ENCODE measurements at places on chromosomes 16 and 17.

DNA sequence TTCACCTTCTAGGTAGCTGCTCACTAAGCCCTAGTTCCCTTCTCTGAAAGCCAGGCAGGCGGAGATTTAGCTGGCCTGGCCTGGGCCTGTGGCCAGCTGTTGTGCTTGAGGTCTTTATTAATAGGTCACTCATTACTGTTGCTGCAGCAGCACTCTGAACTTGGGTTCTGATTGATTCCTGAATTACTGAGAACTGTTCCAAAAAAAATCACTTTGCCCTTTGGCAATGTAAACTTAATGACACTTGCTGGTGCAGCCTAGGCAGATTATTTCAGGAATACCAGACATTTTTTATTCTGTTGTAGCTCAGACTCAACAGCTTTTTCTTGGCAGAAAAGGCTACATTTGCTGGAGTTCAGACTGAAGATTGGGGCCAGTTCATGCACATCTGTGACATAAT is 2.7 kb downstream of the TOM1L1 start:
- DNase-seq = no peak

GRCh38 chr17:7606280-7606679 is 8.4 kb downstream of the FXR2 start:
- DNase-seq = no peak

DNA sequence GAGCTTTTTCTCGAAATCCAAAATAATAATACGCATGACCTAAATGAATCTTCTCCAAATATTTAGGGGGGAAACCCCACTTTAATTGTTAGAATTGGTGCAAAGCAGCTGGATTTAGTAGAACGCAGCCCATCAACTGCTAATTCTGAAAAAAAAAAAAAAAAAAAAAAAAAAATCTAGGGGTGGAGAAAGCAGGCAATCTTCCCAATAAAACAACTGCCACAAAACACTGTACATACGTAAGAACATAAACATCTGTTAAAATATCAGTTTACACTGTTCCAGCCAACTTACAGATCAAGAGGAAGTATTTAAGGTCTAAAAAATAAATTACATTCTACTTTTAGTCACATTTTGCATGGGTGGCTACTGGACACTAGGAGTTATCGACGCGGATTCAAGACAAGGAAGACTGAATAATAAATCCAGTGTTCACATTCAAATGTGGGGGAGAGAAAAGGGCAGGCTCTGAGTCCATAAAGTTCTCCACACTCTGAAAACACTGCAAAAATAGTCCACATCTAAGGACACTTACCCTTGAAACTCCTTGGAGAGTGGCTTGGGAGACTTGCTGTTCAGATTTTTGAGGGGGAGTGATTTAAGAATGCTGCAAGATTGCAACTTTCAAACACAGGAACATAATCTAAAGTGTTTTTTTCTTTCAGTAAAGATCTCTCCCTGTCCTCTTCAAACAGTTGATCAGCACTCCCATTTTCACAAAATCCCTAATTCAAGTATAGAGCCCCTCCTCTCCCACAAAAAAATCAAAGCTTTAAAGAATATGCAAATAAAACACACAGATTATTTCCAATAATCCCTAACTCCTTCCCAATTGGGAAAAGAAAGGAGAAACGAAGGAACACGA is 1.3 kb downstream of the APPBP2 start:
- no peak for DNase-seq

DNA sequence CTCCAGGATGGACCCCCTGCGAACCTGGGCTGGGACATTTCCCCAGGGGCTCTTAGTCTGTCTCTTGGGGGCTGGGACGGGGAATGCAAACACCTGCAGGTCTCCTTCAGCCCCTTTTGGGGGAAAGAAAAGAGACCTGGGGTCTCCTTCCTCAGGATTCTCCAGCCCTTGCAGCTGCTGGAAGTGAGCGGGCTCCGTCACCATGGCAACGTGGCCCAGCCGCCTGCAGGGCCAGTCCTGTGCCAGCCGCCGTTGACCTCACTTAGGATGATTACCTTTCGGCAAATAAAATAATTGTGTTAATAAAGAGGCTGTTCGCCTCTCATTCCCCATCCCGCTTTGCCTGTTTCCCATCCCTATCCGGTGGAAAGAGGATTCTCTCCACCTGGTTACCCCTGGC is 25.7 kb downstream of the MRM1 start:
- no peak for DNase-seq

DNA sequence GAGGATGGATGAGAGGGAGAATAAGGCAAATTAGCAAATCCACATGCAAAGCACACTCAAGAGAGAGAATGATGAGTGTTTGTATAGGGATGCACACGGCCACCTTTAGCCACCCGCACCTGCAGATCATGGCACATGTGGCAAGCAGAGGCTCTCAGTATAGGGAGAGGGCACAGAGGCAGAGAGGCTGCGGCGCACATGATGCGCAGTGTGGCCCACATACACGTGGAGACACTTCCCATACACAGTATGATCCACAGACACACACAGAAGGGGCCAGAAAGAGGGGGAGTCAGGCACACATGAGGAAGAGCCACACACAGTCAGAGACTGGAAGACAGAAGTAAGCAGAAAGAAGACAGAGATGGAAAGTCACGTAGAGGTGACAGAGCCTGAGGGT is 6.5 kb upstream of the CHD3 start:
- no peak for DNase-seq

All from foreskin melanocyte (primary cell).